Foreskin melanocyte (primary cell): ENCODE measurements at places on chromosomes 5 and 9.
A peak's percentile ranks its signal among the peaks of the same experiment; 100 is the strongest.

DNA sequence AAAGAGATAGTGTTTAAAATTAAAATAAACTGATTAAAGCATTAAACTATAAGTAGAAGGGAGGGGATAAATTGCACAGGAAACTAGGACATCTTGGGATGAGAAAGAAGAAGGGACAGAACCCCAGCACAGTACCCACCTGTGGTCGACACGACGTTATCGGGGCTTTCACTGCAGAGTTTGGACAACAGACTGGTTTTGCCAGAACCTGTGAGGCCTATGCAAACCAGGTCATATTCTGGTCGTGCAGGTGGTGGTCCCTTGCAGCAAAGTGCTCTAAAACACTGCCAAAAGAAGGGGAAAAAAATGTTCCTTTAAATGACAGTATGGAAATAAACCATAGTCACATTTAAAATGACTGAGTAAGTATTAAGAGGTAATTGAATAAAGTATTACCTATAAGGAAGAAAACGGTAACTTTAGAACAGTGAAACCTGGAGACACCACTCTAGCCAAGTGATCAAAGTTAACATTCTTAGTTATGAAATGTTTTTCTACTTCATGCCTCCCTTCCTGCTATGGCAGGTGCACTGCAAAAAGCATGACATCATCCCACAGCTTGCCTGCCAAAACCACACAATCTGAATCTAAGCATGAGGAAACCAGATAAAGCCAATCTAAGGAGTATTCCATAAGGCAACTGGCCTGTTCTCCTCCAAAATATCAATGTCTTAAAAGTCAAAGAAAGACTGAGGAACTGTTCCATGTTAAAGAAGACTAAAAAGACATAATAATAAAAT lies 138.6 kb downstream of the ARL15 start:
- no peak for DNase-seq

- DNase-seq, result no peak
Measured at GRCh38 chr9:11103525-11103924, 490.7 kb upstream of the PTPRD start.

GRCh38 chr5:179387151-179388110 lies 42.2 kb upstream of the ADAMTS2 start:
- no peak for DNase-seq

GRCh38 chr9:83920469-83920926 lies 734 bp downstream of the KIF27 start:
- peak; percentile 21 for DNase-seq

GRCh38 chr9:37192803-37193202 lies 72.4 kb downstream of the ZCCHC7 start:
- DNase-seq, result no peak

DNA sequence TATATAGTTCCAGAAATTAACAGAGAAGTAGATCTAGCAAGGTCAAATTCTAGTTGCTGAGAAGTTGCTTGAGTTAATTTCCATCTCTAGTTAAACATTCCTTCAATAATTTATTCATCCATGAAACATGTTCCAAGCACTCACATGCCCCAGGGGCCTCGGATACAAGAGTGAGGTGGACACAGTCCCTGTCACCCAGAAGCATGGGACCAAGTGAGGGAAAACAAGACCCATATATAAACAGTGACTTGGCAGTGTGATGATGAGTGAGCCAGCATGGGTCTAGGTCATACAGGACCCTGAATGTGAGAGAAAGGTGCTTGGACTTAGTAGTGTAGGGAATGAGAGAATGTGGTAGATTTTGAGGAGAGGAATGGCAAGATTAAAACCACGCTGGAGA lies 216.9 kb downstream of the TTLL11 start:
- DNase-seq, result no peak

DNA sequence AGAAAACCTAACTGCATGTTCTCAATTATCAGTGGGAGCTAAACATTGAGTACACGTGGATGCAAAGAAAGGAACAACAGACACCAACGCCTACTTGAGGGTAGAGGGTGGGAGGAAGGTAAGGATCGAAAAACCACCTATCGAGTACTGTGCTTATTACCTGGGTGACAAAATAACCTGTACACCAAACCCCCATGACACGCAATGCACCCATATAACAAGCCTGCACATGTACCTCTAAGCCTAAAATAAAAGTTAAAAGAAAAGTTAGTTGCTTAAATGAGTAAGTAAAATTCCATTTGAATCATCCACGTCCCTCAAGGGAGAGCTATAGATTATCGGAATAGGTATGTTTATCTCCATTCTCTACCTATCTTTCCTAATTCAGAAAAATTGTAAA lies 210.2 kb upstream of the ADCY2 start:
- DNase-seq, result no peak

DNA sequence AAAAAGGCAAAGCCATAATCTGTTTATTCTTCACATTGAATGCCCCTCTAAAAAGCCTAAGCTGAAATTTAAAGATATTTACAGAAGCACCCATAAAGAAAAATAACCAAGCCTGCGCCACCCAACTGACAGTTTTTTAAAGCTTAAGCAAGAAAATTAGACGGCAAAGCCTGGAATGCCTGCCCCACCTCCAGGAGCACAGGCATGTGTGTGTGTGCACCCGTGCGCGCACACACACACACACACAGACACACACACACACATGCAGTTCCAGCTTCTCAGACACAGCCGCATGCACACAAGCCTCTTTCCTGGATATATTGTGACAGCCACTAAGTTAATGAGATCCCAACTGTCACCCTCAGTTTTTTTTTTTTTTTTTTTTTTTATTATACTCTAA lies 88.2 kb downstream of the FRMD3 start:
- DNase-seq, result no peak

DNA sequence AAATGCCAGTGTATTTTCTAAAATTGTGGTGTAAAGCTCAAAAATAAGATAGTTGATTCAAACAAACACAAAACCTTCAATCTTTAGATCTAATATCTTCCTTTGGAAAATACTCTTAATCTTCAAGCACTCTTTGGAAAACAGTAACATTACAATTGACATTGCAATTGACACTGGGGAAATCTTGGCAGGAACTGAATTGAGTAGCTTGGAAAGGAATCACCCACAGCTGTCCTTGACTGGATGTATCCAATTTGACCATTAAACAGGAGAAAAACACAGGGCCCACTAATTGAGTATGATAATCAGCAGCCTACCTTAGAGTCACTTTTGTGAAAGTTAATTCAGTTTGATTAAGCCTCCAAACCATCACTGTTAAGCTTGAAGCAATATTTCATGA lies 776.7 kb downstream of the DTWD2 start:
- no peak for DNase-seq

DNA sequence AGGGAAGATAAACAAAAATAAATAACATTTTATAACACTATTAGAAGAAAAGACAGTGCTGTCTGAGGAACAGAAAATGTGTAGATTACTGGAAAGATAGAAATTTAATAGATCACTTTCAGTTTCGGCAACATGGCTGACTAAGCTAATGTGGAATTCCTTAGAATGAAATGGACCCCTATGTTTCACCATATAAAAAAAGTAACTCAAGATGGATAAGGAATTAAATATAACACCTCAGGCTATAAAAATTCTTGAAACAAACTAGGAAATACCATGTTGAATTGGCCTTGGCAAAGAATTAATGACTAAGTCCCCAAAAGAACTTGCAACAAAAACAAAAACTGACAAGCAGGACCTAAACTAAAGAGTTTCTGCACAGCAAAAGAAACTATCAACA lies 558.3 kb downstream of the CHSY3 start:
- DNase-seq, result peak; percentile 35

GRCh38 chr5:553874-554273 lies 29.6 kb upstream of the SLC9A3 start:
- no peak for DNase-seq

GRCh38 chr5:171024084-171024483 lies 162.3 kb downstream of the RANBP17 start:
- no peak for DNase-seq

DNA sequence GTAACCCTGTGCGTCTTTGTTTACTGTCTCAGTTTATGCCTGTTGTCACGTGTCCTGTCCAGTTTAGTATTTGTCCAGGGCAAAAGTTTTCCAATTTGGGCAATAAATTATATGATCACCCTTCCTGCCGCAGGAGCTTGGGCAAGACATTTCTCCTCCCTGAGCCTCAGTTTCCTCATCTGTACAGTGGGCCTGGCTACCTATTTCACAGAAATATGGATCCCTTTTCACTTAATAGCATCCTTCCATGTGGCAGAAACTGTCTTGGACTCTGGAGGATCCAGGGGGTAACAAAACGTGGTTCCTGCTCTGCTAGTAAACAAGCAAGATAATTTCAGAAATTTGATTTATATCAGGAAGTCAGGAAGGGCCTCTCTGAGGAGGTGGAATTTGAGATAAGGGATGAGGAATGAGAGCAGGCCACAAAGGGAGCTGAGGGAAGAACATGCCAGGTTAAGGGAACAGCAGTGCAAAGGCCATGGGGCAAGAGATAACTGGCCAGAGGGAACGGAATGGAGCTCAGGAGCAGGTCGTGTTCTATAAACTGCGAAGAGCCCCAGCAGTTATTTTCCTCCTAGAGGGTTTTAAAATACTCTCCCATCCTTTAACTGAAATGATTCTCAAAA lies 15.1 kb upstream of the PPARGC1B start:
- DNase-seq, result no peak

DNA sequence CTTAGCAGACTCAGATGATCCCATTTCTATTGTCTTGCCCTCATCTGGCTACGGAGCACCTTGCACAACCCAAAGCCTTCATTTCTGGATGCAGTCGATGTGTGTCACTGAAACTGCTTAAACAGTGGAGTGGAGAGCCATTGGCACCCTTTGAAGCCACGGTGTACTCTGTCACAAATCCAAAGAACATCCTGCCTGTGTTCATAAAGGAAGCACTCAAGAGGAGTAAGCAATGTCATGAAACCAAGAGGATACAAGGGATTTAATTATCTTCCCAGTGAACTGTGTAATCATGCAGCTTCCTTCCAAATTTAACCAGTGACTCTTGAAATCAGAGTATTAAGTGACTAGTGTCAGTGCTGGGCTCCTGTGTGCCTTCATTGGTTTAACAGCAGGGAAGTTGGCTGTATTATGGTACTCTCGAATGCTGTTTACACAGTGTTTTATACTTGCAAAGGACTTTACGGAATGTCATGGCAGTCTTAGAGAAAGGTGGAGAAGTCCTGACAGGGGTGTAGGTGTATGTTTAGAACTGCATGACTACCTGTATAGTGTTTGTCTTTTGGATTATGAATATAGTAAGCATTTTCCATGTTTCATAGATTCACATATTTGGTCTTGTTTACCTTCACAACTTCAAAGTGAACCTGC lies 41.9 kb downstream of the CD180 start:
- DNase-seq, result no peak

GRCh38 chr5:7717691-7718090 lies 133.2 kb downstream of the CFAP90 start:
- no peak for DNase-seq

- DNase-seq, result no peak
Measured at GRCh38 chr9:34252670-34253459, 74.0 kb downstream of the UBAP1 start.

DNA sequence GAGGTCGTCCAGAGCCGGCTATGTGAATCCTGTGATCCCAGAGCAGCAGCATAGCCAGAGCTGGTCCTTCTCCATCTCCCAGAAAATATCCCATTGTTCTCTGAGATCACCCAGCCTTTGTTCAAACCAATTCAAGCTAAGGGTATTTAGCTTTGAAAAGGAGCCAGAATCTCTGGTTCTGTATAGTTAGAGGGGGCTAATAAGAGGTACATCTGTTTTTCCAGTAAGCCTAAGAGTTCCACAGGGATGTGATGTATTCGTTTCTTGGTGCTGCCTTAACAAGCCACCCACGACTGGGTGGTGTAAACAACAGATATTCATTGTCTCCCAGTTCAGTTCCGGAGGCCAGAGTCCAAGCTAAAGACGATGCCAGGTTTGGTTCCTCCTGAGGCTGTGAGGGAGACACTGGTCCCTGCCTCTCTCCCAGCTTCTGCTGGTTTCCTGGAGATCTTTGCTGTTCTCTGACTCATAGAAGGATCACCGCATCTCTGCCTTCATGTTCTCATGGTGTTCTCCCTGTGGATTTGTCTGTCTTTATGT lies 344.8 kb downstream of the MTRR start:
- no peak for DNase-seq

- DNase-seq, result no peak
Measured at GRCh38 chr5:59937633-59938032, 44.1 kb upstream of the PDE4D start.

DNA sequence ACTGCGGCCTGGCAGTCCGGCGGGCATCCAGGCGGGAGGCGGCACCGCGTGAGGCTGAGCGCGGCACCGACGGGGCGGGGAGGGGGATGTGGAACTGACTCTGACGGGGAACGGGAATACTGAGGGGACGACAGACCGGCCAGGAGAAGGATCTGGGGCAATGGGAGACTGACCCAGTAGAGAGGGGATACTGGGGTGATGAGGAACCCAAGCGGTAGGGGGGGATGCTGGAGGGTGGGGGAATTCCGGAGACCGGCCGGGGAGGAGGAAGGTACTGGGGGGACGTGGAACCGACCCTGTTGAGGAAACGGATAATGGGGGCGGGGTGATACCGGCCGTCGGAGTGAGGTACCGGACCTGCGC lies 423 bp downstream of the IPPK start:
- DNase-seq, result no peak

DNA sequence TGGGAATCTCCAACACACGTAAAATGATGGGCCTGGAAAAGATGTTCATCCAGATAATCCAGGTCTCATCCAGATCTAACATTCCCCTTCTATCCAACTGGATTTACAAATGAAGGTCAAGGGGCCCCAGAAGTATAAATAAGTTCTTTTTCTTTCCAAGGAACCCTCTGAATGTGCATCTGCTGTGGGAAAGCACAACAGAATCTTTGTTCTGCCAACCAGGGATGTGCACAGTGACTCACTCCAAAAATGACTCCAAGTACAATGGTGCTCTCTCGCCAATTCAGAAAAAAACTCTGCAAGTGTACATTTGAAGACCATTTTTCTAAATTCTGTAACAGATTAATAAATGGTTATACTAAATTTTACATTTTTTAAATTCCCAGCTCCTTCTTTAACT lies 12.4 kb downstream of the RAPGEF6 start:
- DNase-seq, result peak; percentile 93

DNA sequence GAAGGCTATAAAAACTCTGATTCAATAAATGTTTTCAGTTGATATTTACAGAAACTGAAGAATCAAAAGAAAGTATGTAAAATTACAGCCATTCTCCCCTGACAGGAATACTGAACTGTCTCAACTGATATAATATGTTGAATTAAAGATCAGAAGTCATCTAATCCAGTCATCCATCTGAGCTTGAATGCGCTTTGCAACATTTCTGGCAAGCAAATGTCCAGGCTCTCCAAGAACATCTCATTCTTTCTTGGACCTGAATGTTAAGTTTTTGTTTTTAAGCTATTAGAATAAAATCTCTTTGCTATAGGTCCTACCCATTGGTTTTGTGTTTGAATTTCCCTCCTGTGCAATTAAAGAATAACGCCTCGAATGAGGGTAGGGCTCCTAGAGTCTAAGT lies 120.5 kb downstream of the MPDZ start:
- no peak for DNase-seq

DNA sequence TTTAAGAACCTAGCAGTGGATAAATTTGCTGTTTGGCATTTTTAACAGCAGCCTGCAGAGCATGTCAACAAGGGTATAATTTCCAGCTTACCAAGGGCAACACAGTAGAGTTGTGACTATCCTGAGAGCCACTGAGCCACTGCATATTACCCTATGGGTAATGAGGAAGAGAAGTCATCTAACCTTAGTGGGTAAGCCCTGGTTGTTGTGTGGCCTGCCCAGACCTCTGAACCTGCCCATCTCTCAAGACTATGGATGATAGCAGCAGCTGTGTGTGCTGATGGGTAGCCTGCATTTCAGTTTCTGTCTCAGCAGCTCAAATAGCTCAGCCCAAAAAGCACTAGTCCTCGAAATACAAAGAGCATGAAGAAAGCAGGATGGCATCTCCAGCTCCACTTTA lies 56.1 kb upstream of the PIP5K1B start:
- DNase-seq, result no peak
